NCI-H510A (cell line): ENCODE measurements at places on chromosomes 1 and 21.

DNA sequence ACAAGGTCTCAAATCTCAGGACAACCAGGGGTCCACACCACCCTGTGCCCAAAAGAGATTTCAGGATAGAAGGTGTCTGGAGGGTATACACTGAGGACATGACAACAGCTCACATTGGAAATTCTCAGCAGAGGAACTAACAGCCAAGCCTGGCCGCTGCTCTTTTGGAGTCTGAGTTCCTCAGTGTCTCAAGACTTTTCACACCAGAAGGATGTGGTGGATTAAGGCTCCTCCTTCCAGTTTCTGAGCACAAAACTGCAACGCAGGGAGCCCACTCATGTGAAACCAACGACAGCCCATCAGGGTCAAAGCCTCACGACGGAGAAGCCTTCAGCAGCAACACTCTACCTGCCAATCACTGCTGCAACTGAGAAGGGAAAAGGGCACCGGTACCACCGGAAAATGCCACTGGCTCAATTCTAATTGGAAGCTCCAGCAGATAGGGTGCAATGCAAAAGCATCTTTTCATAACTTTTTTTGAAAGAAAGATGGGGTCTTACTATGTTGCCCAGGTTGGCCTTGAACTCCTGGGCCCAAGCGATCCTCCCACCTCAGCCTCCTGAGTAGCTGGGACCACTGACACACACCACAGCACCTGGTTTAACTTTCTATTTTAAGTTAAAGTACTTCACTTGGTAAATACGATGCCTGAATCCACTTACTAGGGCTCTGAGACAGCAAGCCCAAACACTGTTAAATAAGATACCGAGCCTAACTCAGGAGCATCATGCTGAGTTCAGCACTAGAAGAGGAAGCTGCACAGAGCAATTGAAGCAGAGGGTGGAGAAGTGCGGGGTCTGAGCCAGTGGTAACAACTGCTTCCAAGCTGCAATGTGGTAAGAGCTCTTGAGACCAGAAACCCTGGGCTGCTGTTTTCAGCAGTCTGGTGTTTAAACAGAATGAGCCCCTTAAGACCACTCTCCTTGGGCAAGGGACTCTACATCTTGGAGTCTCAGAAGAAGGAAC lies 7.8 kb downstream of the CAPZB start:
- DNase-seq = peak; percentile 67

- DNase-seq = no peak
Observed at GRCh38 chr1:229272164-229273158, 1.6 kb downstream of the RAB4A start.

DNA sequence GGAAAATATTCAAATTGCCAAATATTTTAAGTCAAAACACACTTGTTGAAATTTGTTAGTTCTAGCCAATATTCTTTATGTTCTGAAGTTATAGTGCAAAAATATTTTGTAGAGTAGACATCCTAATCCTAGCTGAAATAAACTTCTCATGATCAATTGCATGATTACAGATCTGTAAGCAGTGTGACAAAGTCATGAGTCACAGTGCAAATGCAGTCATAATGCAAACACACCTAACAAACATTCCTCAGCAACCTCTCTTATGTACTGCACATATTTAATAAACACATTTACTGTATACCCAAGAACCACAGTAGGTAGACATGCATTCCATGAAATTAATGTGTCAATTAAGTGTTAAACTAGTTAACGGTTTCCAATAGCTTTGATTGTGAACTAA lies 1857.4 kb downstream of the NCAM2 start:
- DNase-seq = no peak

GRCh38 chr1:205787287-205787916 lies 12.1 kb upstream of the RAB29 start:
- DNase-seq = no peak

DNA sequence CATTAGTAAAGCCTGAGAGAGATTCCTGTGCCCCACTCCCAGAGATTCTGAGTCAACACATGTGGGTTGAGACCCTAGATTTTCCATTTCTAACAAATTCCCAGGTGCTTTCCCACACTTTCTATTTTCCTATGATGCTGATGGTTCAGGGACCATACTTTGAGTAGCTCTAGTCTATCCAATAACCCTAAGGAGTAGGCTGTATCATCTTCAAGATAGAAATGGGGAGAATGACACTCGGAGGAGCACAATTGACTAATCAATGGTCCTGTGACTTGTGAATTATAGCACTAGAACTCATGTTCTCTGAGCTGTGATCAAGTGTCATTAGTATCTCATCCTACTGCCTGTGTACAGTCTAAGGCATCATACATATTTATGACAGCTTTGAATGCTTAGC lies 232.9 kb upstream of the B3GALT2 start:
- no peak for DNase-seq

DNA sequence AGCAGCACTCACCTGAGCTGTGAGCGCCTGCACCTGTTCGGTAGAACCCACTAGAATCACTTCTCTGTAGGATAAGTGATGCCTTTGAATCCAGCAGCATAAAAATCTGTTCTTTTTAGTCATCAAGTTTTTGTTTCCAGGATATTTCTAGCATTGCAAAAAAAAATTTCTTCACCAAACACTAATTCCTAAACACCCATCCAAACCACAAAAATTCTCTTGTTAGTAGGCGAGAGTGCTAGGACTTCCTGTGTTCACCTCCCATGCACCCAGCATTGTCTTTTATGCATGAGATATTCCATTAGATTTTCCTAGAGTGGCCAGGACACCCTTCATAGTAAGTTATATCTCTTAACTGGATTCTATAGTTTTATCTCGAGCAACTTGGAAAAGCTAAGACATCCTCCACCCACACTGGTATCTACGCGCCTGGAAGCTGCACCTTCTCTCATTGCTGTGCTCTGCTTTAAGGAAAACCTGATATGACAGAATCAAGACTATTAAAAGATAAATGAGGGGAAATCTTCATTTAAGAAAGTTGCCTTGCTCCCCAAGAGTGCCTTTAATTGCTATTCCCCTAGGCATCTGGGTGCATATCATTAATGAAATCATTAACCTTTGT lies 12.3 kb downstream of the SERTAD4 start:
- no peak for DNase-seq

DNA sequence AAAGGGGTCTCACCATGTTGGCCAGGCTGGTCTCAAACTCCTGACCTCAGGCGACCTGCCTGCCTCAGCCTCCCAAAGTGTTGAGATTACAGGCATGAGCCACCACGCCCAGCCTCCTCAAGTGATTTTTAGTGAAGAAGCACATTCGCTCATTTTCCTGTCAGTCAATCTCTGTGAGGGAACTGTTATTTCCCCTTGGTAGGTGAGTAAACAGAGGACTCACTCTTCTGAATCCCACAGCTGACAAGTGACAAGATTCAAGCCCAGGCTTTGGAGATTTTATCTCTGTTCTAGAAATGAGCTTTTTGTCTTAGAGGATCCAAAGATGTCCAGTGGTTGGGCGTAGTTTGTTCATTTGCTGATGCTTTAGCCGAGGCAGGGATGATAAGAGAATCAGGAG lies 43.9 kb upstream of the TACSTD2 start:
- peak; percentile 34 for DNase-seq

DNA sequence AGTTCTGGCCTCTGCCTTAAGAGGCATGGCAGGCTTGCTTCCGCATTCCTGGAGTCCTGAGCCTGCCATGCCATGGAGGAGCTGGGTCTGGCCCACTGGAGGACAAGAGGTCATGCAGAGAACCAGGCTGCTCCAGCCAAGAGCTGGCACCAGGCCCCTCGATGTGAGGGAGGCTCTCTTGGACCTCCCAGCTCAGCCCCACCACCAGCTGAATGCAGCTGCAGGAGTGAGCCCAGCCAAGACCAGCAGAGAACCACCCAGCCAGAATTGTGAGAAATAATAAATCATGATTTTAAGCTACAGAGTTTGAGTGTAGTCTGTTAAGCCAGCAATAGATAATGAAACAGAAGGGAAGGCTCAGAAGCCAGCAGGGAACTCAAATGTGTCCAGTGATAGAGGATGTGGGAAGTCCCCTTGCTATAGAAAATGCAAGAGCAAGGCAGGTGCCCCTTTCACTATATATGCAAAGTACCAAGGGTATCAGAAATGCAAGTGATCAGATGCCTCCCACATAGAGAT lies 118.4 kb downstream of the HIVEP3 start:
- no peak for DNase-seq

DNA sequence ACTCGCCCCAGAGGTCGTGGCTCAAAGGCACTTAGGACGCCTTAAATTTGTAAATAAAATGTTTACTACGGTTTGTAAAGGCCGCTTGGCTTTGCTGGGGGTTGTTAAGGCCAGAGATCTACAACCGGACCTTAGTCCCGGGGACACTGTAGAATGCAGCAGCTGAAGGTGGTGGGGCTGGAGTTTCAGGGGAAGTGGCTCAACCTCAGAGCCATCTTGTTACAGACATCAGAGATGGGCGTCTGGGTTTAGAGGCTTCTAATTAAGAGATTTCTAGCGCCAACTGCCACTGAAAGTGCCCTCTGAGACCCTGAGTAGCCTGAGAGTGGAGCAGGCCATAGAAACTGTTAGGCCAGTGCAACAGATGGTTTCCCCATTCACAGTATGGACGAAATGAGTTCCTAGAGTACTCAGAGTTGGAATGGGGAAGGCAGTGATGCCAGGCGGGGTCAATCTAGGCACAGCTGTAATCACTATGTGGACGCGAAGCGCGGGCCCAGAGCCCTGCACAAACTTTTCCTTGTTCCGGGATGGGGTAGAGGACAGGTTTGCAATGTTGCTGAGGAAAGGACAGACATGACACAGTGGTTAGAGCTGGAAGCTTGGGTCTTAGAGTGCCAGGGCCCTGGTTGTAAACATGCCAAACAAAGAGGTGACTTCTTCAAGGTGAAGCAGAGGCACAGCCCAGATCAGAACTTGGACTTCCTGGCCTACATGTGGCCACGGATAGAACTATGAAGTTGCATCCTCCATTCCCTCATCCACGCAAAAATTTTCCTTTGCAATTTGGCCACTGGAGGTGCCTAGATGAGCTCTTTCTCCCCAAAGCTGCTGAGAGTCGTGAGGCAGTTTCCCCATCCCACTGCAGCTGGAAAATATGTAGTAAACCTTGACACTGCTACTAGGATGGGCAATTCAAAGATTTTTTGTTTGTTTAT lies 6.0 kb downstream of the HLX start:
- no peak for DNase-seq

GRCh38 chr21:16117331-16117730 lies 387.5 kb downstream of the USP25 start:
- DNase-seq = no peak

- no peak for DNase-seq
Observed at GRCh38 chr1:59819566-59820438, 5.1 kb downstream of the HOOK1 start.

DNA sequence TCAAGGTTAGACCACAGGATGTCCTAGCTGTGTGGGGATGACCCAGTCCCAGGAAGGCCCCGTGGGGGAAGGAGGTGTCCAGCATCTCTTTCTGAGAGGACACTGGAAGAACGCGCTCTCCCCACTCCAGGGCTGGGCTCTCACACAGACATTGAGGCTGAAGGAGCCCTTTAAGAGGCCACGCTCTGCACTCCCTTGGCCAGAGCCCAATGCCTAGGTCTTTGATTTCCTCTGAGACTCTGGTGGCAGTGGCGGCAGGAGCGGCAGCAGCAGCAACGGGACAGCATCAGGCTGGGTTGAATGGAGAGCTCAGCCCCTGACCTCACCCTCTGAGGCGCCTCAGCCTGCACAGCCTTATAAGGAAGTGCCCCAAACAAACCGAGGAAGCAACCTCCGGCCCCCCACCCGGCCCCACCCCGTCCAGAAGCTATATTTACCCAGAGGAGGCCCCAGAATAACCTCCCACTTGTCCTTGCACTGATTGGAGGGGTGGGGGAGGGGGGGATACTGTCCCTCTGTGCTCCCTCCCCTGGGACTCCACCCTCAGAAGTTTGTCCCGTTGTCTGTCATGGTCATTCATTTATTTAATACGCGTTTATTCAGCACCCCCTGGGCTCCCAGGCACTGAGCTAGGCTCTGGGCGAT lies 12.3 kb downstream of the NES start:
- no peak for DNase-seq

GRCh38 chr21:29250636-29251035 lies 48.1 kb upstream of the BACH1 start:
- DNase-seq = no peak

DNA sequence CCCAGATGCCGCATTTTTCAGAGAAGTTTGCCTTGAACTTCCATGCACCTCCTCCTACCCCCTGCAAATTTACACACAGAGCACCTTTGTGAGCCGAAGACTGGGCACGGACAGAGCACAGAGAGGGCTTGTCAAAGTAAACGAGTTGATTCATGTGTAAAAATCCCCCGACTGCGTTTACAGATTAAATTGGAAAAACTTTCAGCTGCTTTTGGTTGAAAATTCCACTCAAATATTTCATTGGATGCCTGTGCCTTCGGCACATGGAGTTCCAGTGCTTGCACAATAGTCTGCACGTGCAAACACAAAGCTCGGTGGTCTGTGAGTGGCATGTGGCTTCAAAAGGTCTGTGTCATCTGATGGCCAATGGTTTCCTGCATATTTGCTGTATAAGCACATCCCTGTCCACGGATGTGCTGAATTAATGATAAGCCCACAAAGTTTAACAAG lies 177.5 kb downstream of the SETD4 start:
- no peak for DNase-seq

DNA sequence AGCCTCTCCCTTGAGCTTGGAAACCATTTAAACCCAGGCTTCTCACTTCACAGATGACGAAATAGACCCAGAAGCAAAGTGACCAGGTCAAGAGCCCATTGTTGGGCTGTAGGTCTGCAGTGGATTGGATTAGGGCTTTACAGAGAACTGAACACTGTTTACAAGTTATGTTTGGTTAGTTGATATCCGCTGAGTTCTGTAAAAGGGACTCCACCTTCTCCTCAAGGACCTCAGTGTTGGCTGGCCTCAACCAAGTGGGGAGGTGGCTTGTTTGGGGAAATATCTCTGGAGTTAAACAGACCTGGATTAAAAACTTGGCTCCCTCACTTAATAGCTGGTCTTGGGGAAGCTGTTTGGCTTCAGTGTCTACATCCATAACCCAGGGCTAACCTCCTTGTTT lies 88.1 kb downstream of the UCK2 start:
- DNase-seq = no peak
